ENCODE measurements at places on chromosomes 1 and 21. TPM values are rescaled to one million over a fixed set of nuclear protein-coding genes. Genes with fewer than 3 reads are reported as not detected.

Gene HMCN1
- polyA plus RNA-seq, result 0.03 TPM

Gene CDK11A
- polyA plus RNA-seq, result 40.9 TPM

Gene PODN
- not detected for polyA plus RNA-seq

Gene CD48
- not detected for polyA plus RNA-seq

Gene KIRREL1
- 41.3 TPM for polyA plus RNA-seq

Gene FNBP1L
- 17.8 TPM for polyA plus RNA-seq

Gene UBASH3A
- not detected for polyA plus RNA-seq

Gene HFM1
- 0.08 TPM for polyA plus RNA-seq

Gene PLA2G2D
- not detected for polyA plus RNA-seq

Gene CHIA
- not detected for polyA plus RNA-seq

Gene ARHGEF10L
- polyA plus RNA-seq, result 5.2 TPM

Gene HCRTR1
- polyA plus RNA-seq, result not detected

Gene FCRL5
- polyA plus RNA-seq, result not detected

Gene RIMKLA
- polyA plus RNA-seq, result 0.35 TPM

Gene TRIM67
- 0.26 TPM for polyA plus RNA-seq

Gene ERICH3
- not detected for polyA plus RNA-seq

Gene PERM1
- 0.12 TPM for polyA plus RNA-seq

Gene SIM2
- polyA plus RNA-seq, result 12.1 TPM

Gene AMY1B
- not detected for polyA plus RNA-seq

Gene GPR161
- polyA plus RNA-seq, result 9.4 TPM

Gene CAP1
- polyA plus RNA-seq, result 267 TPM

Gene TSPEAR
- not detected for polyA plus RNA-seq

Gene HJV
- not detected for polyA plus RNA-seq

Gene RNF186
- polyA plus RNA-seq, result not detected

Gene UBXN10
- not detected for polyA plus RNA-seq

Gene RGSL1
- not detected for polyA plus RNA-seq

Gene FAM43B
- polyA plus RNA-seq, result 7.1 TPM

Gene FAAH
- polyA plus RNA-seq, result 1.3 TPM

Gene SPSB1
- polyA plus RNA-seq, result 16.9 TPM

Gene PTAFR
- polyA plus RNA-seq, result 0.17 TPM

Gene SLAMF9
- polyA plus RNA-seq, result 0.16 TPM

Gene ESRRG
- not detected for polyA plus RNA-seq

Gene DDR2
- 0.14 TPM for polyA plus RNA-seq

Measured in A549 (cell line).